CD4-positive, alpha-beta T cell treated with Interleukin-6 for 4 hours (primary cell): ENCODE measurements at places on chromosomes 7 and 10.

GRCh38 chr10:73838827-73839226, 27.4 kb upstream of the NDST2 start:
- no peak for DNase-seq

- DNase-seq: no peak
Observed at GRCh38 chr10:33661580-33662336, 327.3 kb upstream of the NRP1 start.

GRCh38 chr7:139035586-139036353, at the start of gene ZC3HAV1L:
Gene ZC3HAV1L, minus strand, starts transcription at chr7:139036042. Its CDS starts 25 bp downstream, at chr7:139036017.
- peak; percentile 51 for DNase-seq

DNA sequence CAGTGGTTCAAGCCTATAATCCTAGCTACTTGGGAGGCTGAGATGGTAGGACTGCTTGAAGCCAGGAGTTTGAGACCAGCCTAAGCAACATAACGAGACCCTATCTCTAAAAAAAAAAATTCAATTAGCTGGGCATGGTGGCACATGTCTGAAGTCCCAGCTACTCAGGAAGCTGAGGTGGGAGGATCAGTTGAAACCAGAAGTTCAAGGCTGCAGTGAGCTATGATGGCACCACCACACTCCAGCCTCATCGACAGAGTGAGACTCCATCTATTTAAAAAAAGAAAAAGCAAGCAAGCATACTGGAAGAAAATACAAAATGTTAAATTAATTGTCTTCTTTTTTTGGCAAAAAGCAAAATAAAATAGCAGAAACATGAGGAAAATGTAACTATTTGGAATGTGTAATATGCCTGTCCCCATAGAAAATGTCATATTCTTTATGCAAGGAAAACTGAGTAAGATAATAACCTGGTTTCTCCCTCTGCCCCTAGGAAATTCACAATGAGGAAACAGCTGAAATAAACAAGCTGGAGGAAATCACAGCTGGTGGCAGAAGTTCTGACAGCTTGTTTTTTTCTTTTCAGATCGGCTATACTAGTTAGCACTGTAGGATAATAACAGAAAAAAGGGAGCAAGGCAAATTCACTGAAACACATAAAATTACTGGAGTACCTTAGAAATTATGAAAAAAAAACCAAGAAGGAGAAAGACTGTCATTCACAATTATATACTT, 48.5 kb downstream of the HERPUD2 start:
- DNase-seq: peak; percentile 8

DNA sequence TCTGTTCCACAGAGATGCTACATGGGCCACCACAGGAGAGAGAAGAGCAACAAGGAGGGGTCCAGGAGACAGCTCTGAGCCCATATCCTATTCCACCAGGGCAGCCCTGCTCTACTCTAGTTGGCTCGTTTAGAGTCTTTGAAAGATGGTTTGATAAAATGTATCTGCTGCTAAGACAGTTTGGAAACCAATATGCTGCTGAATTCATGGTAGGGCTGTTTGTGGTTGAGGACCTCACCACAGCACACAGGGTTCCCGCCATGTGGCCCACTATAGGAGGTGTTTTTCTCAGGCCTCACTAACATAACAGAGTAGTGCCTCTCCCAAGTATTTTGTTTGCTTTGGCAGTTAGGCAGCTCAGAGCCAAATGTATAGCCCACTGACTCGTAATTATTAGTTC, 35.8 kb upstream of the ZC3HAV1L start:
- DNase-seq: no peak

GRCh38 chr10:122311716-122312115, 40.6 kb downstream of the BTBD16 start:
- DNase-seq: no peak

- no peak for DNase-seq
Observed at GRCh38 chr10:69734797-69735468, 66.8 kb upstream of the COL13A1 start.
